ENCODE measurements at places on chromosomes 4 and X.

DNA sequence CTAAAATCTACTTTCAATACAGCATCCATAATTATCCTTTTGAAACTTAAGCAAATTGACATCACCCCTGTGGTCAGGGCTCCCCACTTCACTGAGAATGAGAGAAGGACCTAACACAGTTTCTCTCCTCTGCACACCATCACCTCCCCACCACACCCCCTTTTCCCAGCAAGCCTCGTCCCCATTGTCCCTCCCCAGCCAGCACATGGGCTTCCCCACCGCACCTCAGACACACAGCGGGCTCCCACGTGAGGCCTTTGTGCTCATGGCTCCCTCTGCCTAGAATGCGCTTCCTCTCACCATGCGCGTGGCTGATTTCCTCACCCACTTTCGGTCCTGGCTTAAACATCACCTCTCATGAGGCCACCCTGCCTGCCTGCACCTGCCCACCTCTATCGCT lies 639.0 kb upstream of the FRG1 start:
- H3K4me1 ChIP-seq = no peaks in the 10 kb centered on the region
- no peak for DNase-seq
- H3K4me3 ChIP-seq = no peak overlapping the region
- H3K27me3 ChIP-seq = no peaks in the 10 kb centered on the region
- H3K27ac ChIP-seq = no peak overlapping the region

GRCh38 chrX:31555506-31555905 lies 483.7 kb upstream of the FTHL17 start:
- no peaks in the 10 kb centered on the region for H3K36me3 ChIP-seq
- H3K4me1 ChIP-seq = no peaks in the 10 kb centered on the region
- H3K27ac ChIP-seq = no peak overlapping the region
- no peak for DNase-seq

DNA sequence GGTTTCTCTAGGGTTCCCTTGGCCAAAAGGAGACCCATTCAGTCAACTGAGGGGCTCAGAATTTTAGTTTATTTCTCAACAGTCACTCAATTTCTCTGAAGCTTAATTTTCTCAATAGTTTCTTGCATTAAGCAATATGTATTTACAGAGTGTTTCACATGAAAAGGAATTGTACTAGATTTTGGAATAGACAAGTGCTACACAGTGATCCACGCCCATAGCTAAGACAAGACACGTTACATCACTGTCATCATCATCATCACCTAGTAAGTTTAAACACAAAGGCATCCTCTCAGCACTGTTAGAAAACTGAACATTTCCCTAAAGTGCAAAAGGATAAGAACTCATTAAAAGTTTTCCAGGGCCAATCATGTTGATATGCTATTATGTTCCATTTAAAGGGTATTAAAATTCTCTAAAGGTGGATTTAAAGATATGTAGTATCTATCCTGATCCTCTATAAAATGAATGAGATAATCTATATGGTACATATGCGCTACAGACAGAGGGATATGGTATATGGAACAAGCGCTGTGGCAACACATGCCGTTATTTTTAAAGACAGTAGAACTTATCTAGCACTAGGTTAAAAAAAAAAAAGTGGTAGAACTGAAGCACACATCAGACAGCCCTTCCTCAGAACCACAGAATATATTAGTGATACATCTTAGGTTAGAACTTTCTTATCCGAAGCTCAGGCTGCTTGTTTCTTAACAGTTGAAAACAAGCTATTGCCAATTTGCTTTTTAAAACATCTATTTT lies 12.1 kb downstream of the PPA2 start:
- no peak for DNase-seq
- no peaks in the 10 kb centered on the region for H3K27me3 ChIP-seq
- peaks cover 7% of the 10 kb centered on the region for H3K4me1 ChIP-seq
- no peaks in the 10 kb centered on the region for H3K36me3 ChIP-seq

DNA sequence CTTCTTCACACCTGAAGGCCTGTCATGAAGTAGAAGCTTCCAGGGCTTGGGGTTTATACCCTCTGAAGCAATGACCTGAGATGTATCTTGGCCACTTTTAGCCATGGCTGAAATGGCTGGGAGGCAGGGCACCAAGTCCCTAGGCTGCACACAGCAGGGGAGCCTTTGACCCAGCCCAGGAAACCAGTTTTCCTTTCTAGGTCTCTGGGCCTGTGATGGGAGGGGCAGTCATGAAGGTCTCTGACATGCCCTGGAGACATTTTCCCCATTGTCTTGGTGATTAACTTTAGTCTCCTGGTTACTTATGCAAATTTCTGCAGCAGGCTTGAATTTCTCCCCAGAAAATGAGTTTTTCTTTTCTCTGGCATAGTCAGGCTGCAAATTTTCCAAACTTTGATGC lies 511.0 kb upstream of the KLHL4 start:
- DNase-seq = no peak
- H3K4me1 ChIP-seq = no peaks in the 10 kb centered on the region
- H3K27ac ChIP-seq = no peak overlapping the region
- H3K4me3 ChIP-seq = no peak overlapping the region
